ENCODE measurements at places on chromosomes 2 and 18.

DNA sequence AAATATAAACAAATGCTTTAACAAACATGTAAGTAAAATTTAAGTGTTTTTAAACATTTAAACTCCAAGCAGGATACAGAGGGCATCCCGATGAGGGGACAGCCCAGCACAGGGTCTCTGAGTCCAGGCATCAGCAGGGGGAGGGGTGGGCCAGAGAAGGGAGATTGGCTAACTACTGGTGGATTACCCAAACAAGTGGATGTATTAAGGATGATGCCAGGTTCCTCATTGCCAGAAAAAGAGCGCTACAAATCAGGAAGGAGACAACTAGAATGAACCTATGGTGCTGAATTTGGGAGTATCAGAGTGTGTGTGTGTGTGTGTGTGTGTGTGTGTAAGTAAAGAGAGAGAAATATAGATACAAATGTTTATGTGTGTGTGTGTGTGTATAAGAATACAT lies 162.0 kb upstream of the RMP24 start:
- DNase-seq, result no peak

DNA sequence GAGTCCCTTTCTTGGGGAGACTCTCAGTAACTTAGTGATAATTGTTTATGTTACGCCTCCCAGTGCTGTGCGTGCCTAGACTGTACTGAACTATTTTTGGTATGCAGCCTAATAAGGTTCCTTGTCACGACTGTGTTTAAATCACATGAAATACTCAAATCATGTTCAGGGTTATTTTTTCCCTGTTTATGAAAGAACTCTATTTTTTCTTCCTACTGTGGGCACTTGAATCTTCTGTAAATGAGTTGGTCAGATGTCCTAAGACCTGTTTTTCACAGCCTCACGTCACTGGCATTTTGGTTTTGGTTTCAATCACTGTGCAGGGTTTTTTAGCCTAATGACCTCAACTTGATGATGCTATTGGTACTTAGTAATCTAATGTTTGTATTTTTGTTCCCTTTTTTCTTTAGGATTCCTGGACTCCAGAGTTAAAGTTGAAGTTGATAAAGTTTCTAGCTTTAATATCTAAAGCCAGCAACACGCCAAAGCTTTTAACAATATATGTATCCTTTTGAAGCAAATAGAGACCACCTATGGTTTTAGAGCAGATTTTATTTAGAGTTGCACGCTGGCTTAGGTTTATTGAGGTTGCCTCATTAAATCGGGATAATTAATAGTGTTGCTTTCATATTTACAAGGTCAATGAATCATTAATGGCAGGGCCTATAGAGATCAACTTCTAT lies 24.0 kb downstream of the ARMC9 start:
- no peak for DNase-seq

- no peak for DNase-seq
Observed at GRCh38 chr2:239912171-239912937, 112.8 kb downstream of the NDUFA10 start.

- DNase-seq, result peak; percentile 88
Observed at GRCh38 chr18:12645751-12646203, 12.1 kb downstream of the SPIRE1 start.

DNA sequence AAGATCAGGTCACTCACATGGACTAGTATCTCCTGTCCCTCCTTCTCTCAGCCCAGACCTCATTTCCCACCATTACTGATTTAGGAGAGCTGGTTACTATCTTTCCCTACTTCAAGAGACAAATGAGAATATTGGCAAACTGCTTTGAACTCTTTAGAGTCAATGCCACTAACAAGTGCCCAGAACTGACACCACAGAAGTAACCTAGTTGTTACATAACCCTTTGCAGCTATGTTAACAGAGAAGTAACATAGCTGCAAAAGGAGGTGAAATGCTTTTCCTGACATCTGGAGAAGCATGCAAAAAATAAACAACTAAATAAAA lies 30.0 kb downstream of the TGFA start:
- DNase-seq, result no peak

DNA sequence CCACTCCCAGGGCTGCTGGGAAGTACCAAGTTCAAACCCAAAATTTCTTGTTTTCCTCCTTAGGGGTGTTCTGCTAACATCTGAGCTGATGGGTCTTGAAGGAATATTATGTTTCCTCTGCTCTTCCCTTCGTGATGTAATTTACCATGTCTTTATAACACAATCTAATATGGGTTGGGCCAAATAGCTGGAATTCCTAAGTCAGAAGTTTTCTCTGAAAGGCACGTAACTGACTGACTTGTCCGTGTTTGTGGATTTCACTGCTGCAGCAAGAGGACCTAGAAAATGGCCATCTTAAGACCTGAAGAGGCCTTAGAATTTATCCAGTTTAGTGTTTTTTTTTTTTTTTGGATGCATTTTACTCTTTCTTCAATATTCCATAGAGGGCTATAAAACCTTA lies 256.7 kb downstream of the DCDC2C start:
- DNase-seq, result no peak

DNA sequence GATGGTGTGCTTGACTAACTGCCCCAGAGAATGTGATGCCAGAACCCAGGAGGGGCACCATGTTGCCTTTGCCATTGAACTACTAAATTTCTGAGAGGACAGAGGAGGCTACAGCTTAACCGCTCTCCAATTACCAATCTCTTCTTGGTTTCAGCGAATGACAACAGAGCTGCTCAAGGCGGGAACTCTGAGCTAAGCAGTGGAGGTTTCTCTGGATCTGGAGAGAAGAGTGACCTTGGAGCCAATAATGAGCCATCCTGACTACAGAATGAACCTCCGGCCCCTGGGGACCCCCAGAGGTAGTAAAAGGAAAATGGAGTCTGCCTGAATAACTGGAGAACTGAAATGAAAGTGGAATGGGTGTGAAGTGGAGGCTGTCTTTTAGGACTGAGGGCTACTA lies 53.2 kb downstream of the DIS3L2 start:
- no peak for DNase-seq

GRCh38 chr2:101132202-101132601 lies 19.0 kb downstream of the TBC1D8 start:
- no peak for DNase-seq

DNA sequence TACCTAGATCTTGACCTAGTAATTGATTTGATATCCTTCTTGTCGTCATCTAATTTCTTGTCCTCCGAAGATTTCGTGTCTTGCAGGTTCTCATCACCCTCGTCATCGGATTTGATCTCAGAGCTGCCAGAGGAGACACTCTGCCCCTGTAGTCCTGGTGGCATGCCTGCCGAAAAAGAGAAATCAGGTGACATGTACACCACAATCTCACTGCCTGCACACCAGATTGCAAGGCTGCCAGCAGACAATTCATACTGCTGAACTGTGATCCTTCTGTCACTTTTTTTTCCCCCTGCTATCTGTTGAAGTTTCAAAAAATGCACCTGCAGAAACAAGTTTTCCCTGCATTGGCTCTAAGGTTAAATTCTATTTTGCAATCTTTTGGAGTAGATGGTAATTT lies 273.2 kb upstream of the CCDC68 start:
- DNase-seq, result peak; percentile 56
